ENCODE measurements at places on chromosomes 12 and 14. TPM values are rescaled to one million over a fixed set of nuclear protein-coding genes. Genes with fewer than 3 reads are reported as not detected.

DNA sequence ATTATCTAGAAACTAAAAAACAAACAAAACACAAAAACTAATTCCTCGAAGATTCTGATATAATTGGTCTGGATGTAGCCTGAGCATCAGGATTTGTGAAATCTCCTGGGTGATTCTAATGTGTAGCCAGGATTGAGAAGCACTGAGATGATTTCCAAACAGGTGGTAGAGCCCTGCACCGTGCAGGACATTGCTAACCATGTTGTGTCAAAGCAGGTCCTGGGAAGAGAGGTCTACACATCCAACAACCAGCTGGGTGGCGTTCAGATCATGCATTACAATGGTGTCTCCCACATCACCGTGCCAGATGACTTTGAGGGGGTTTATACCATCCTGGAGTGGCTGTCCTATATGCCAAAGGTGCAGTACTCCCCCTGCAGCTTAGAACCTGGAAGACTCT is 56.3 kb downstream of the FOXN4 start:
- DNase-seq: no peak

SLC6A15 gene
- 3.1 TPM for total RNA-seq

- no peak for DNase-seq
These were observed 129.0 kb downstream of the AACS start for GRCh38 chr12:125194163-125194773.

DNA sequence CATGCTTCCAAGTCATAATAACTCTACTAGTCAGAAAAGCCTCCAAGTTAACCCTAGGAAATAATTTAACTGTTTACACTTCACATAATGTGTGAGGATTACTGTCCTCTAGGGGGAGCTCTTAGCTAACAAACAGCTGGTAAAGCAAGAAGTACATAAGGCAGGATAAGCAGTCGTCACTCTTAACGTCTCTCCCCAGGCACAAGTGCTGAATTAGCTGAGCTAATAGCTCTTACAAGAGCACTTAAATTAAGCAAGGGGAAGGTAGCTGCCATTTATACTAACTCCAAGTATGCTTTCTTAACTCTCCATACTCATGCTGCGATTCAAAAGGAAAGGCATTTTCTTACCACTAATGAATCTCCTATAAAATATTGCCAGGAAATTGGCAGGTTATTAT is 79.3 kb upstream of the TSPAN11 start:
- DNase-seq: no peak

DNA sequence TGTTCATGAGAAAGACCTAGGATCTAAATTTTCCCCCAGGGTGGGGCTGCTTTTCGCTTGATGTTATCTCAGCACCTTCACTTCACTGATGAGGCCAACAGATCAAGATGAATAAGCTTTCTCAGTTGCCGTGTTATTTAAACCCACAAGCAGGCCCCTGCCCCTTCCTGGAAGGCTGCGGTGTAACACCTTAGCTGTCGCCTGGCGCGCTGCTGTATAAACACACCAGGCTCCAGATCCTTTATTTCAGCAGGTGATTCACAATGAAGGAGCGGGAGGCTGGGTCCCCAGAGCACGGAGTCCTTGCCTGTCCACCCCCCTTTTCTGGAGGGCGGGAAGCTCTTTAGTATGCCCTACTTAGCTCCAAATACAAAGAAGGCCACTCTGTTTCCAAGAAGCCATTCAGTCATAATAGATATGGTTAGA is 515.4 kb downstream of the FUT8 start:
- no peak for DNase-seq

DNA sequence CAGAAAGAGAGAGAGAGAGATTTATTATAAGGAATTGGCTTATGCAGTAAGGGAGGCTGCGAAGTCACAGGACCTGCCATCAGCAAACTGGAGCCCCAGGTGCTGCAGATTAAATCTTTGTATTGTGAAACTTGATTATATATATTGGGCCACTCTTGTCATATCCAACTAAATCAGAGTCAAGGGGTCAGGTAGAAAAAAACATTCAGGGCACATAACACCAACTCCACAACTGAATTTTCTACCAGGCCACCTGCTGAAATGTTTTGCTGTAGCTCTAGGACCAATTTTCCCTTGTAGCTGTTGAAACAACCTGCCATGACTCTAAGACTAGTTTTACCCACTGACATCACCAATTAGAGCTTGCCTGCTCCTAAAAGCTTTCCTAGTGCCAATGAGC is 1240.8 kb downstream of the SLC16A7 start:
- no peak for DNase-seq

ARHGEF40 gene
- total RNA-seq: 36.9 TPM

- no peak for DNase-seq
These were observed 19.5 kb upstream of the GOLGA5 start for GRCh38 chr14:92774572-92774971.

Data from testis (tissue), 5 donors.